ENCODE measurements at places on chromosomes 4 and X.

GRCh38 chr4:186650401-186651180, 73.1 kb downstream of the FAT1 start:
- DNase-seq = no peak

- no peak for DNase-seq
Observed at GRCh38 chr4:47315346-47315745, 148.2 kb downstream of the COMMD8 start.

DNA sequence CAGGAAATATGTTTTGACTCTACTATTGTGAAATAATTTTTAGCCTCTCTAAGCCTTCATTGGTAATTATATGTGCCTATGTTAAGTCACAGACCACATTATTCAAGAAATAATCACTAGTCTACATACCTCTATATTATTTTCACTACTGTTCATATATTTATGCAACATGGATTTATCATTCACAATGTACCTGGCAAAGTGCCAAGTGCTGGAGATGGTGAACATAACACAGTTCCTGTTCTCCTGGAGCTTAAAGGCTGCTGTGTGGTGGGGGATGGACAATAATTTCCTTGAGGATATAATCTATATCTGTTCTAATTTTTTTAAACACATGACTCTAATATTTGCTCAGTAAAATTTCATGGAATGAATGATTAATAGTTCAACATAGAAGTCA, 527.7 kb upstream of the CXorf51A start:
- DNase-seq = no peak

- DNase-seq = no peak
Observed at GRCh38 chr4:3723232-3723642, 42.9 kb upstream of the ADRA2C start.

DNA sequence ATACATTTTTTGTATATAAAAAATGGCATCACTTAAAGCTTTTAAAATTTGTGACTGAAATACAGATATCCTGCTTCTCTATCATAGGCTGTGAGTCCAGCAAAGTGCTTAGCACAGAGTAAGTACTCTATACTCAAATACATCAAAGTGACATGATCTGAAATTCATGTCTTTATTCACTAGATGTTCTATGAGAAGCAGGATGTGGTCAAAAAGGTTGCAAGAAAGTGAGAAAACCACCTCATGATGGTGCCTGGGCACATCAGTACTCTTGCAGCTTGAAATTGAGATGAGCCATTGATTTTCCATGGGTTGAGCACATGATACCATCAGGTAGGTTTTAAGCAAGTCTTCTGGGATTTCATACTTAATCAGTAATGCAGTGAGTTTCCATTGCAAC, 20.4 kb upstream of the SFRP2 start:
- no peak for DNase-seq

- DNase-seq = no peak
Observed at GRCh38 chr4:141220271-141220670, 424 bp upstream of the ZNF330 start.

- no peak for DNase-seq
Observed at GRCh38 chr4:114694770-114695169, 96.2 kb downstream of the UGT8 start.

GRCh38 chr4:164177753-164178152, 576.2 kb upstream of the SMIM31 start:
- no peak for DNase-seq

All from hippocampal formation (tissue), 2 donors.